ENCODE measurements at places on chromosomes 2 and 18.

DNA sequence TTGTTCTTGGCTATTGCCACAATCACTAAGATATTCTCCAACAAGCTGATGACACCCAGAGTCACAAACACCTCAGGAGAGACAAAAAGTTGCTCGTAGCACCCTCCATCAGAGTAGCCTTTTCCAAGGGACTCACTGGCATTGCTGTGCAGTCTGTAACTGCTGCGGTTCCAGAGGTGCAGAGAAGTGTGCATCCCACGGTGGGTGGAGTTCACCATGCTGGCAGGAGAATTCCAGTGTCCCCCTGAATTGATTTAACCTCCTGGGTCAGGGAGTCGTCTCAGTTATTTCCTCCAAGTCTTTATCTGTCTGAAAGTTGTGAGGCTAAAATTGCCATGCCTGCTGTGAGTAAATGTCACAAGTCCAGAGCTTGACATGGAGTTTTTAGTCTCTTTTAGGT, 443 bp downstream of the MC4R start:
- DNase-seq, result no peak

DNA sequence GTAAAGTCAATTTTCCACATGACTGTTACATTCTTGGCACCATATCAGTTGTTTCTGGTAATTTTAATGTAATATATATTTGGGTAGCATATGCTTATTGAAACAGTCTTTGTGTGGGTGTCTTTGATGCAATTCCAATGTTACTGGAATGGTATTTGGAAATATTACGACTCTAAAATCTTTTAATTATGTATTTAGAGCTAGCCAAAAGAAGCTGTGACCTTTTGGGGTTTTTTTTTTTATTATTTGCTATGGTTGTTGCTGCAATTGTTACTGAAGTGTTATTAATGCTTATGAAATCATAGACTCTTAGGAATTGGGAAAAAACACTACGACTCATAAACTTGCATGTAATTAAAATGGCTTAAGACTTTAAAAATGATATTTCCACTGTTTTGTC, 95.9 kb downstream of the AOX1 start:
- DNase-seq, result no peak

- no peak for DNase-seq
Measured at GRCh38 chr2:232147440-232148077, 186.0 kb downstream of the DIS3L2 start.

GRCh38 chr2:25286025-25286400, 55.7 kb downstream of the DNMT3A start:
- DNase-seq, result peak; percentile 88
